Effector memory CD4-positive, alpha-beta T cell (primary cell): ENCODE measurements at places on chromosomes 7 and 10.

GRCh38 chr10:98270073-98270740 lies 2.2 kb upstream of the LOXL4 start:
- H3K27me3 ChIP-seq, result peaks cover 18% of the 10 kb centered on the region
- no peak for DNase-seq
- peaks cover 3% of the 10 kb centered on the region for H3K4me1 ChIP-seq
- no peak overlapping the region for H3K4me3 ChIP-seq

DNA sequence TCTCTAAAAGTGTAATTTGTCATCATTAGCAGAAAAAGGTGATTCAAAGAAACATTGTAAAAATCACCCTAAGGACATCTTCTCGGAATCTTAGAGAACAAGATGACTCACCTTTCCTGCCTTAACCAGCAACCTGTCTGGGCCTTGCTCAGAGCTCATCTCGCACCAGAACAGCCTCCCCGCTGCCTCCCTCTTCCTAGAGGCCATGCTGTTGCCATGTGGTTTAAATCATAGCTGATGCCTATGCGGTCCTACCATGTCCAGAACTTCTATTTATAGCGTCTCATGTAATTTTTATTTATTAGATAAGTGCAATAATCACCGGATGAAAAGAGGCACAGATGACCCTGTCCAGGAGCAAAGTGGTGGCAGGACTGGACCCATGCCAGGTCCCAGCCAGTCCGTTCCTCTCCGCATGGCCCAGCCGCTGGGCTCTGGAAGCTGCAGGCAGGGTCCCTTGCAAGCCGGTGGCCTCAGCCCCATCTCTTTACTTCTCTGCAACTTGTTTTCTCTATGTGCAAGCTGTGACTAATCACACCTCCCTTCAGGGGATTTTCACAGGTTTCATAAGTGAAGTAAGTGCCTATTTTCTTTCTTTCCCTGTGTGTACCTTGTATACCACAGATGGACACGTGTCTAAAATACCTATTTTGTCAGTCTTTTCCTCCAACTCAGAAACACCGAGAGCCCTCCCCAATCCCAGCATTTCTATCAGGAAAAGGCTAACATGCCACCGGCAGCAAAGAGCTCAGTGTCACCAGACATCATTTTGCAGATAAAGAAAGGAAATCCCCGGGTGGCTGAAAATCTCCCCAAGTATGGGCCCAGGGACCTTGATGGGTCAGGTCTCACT lies 27.1 kb downstream of the KLF6 start:
- DNase-seq, result peak; percentile 59
- H3K27ac ChIP-seq, result peak overlapping the region; percentile 85
- no peak overlapping the region for H3K4me3 ChIP-seq
- H3K4me1 ChIP-seq, result peaks cover 51% of the 10 kb centered on the region
- H3K27me3 ChIP-seq, result no peaks in the 10 kb centered on the region
- H3K36me3 ChIP-seq, result no peaks in the 10 kb centered on the region

DNA sequence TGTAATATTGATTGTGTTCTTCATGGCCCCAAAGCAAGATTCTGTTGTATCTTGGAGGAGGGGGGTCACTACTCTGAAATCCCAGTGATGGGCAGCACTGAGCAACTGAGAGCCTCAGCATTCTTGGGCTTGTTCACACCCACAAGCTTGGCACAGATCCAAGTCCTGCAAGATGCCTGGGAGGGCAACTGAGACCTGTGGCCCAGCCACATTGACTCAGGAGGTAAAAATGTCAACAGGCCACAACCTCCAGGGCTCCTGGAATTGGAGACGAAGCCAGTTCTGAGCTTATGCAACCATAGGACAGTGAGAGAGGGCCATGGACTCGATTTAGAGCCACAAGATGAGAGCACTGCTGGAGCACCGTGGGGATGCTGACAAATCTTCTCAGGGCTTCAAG lies 3.1 kb upstream of the DOCK1 start:
- H3K4me1 ChIP-seq, result no peaks in the 10 kb centered on the region
- no peak overlapping the region for H3K27ac ChIP-seq
- peaks cover 4% of the 10 kb centered on the region for H3K27me3 ChIP-seq
- no peaks in the 10 kb centered on the region for H3K36me3 ChIP-seq

DNA sequence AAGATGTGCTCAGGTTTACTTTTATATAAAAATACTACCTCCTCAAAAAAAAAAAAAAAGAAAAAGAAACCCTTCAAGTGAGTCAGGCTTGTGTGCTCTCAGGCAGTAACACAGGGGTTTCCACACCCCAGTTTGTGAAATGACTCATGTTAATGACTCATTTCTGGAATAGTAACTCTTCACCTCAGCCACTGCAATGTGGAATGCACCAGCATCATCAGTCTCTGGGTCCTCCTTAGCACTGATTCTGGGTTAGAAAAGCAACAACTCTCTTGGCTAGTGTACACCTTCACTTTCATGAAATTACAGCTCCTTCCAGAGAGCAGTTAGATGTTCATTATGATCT lies 110.6 kb downstream of the EMX2 start:
- H3K4me1 ChIP-seq, result no peaks in the 10 kb centered on the region
- H3K27ac ChIP-seq, result no peak overlapping the region
- H3K36me3 ChIP-seq, result no peaks in the 10 kb centered on the region
- no peak overlapping the region for H3K4me3 ChIP-seq

- H3K27me3 ChIP-seq, result no peaks in the 10 kb centered on the region
- DNase-seq, result no peak
- H3K4me3 ChIP-seq, result no peak overlapping the region
These were observed 44.9 kb downstream of the POLR1F start for GRCh38 chr7:19663816-19664462.
